ENCODE measurements at places on chromosomes 1 and 21. TPM values are rescaled to one million over a fixed set of nuclear protein-coding genes. Genes with fewer than 3 reads are reported as not detected.
A peak's percentile ranks its signal among the peaks of the same experiment; 100 is the strongest.

GRCh38 chr1:220487297-220487820 is 40.6 kb upstream of the MARK1 start:
- peak; percentile 20 for DNase-seq

DNA sequence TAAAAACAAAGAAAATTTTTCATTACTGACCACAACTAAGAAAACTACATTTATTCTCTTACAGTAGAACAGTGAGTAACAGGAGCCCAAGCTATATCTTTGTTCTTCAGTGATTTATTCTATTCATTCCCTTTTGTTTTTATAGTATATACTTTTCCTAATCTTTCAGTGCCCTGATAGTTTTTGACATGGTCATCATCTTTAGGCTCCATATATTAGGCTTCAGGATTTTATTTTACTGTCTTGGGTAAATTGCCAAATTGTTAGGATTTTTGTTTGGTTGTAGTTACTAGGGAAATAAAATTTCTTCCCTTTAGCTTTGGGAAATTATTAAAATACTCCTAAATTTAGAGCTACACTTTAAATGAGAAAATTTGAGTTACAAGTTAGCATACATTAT is 10.3 kb downstream of the FBXO28 start:
- no peak for DNase-seq

GRCh38 chr1:33867684-33868083 is 3.8 kb downstream of the HMGB4 start:
- no peak for DNase-seq

DNA sequence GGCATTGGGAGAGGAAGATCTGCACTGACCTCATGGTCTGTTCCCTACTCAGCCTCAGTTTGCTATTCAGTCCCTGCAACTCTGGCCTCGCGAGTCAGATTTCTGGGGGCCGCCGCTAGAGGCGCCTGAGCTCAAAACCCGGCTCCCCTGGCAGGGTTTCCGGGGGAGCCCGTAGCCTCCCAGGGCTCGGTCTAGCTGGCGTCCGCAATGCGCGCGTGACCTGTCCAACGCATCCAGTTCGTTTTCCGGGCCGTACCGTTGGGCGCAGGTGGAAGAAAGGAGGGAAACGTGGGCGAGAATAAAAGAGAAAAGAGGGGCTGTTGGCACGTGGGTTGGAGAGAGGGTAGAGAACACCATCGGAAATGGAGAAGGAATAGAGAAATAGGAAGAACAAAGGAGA is at the start of gene ADAM30:
Gene ADAM30, minus strand, starts transcription at position 213 of the 400 bp plus-strand sequence. Its CDS starts 179 bp downstream, at position 34.
- no peak for DNase-seq

DNA sequence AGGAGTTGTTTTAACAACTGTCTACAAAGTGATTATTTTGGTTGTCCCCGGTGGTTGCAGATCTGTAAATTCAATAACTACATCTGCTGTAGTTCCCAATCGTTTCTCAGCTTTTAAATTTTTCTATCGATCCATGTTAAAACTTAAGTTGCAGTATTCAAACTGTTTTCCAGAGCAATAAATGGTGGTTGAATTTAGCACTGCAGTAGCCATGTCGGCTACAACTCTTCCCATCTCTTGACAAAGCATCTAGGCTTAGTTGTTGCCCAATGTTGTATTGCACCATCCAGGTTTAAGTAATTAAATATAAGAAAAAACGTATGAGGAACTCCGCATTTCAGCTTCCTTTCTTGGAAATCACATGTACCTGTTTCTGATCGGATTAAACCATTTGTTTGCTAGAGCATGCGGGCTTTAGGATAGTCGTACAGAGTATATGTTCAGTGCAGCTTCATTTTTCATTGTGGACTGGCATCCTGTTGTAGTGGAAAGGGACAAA is 996 bp downstream of the CNIH4 start:
- DNase-seq, result peak; percentile 56

GRCh38 chr1:163771637-163772036 is 449.9 kb downstream of the NUF2 start:
- no peak for DNase-seq

DNA sequence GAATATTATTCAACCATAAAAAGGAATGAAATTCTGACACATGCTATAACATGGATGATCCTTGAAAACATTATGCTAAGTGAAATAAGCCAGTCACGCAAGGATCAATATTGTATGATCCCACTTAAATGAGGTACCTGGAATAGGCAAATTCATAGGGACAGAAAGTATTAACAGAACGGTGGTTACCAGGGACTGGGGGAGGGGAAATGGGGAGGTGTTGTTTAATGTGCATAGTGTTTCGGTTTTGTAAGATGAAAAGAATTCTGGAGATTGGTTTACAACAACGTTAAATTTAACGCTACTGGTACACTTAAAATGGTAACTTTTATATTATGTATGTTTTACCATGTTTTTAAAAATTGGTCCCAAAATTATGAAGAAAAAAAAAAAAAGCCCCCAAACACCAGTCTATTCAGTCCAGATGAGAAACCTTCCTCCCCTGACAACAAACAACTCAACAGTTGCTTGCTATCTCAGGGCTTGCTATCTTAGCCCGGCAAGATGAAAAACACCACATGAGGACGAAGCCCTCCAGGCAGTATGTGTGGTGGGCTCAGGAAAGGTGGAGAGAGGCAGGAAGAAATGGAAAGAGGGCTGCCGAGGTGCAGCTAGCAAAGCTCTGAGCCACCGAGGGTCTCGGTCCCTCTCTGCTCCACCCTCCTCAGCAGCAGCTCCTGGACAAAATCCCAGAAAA is 8.5 kb downstream of the NUAK2 start:
- DNase-seq, result no peak

GRCh38 chr21:28325618-28326017 is 667.1 kb downstream of the LTN1 start:
- no peak for DNase-seq

GRCh38 chr1:69305621-69306020 is 262.1 kb upstream of the LRRC7 start:
- DNase-seq, result no peak

DNA sequence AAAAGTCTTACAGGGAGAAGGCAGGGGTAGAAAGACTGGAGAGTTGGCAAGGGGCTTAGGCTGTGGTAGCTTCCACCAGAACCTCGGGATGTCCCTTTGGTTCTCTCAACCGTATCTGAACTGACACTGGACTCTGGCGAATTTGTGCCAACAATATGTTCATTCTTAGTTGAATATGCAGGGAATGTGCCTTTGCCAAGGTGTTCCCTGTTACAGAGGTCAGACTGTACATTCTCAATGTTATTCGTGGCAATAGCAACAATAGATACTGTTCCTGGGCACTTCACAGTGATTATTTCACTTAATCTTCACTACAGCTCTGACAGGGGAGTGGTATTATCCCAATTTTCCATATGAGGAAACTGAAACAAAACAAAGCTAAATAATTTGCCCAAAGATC is 51.5 kb upstream of the RAB3GAP2 start:
- DNase-seq, result no peak

GRCh38 chr1:72288886-72289285 is 6.5 kb upstream of the NEGR1 start:
- DNase-seq, result no peak

GRCh38 chr21:32779983-32780382 is 8.4 kb upstream of the PAXBP1 start:
- no peak for DNase-seq

- DNase-seq, result no peak
These were observed 3.1 kb upstream of the PLA2G2E start for GRCh38 chr1:19926296-19927129.

DNA sequence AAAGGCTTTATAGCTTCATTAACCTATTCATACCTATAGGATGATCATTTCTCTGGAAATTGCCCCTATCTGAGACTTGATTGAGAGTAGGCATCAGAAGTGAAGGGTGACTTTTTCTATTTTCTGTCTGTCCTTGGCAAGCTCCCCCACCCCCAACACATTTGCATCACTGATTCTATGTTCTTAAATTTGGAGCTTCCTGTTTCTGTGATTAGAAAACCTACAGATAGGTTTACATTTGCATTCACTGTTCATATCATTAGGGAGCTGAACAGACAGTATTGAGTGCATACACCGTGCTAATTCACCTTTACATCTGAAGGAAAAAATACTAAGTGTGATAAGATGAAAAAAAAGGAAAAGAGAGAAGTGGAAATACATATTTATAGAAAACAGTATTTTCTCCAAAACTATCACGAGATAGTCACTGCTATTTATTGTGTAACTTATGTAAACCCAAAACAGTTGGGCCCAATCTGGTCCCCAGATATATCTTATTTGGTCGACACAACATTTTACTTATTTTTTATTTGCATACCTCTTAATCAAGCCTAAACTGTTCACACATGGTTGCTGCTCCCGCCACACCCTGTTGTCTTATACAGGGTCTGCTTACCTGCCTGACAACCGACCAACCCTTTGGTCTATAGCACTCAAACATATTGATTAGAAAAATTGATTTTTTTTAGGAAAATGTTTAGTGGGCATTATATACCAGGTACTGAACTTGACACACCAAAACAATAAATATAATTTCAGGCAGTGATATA is 218.8 kb downstream of the NTNG1 start:
- no peak for DNase-seq

GRCh38 chr1:15346346-15347030 is 63.2 kb upstream of the EFHD2 start:
- DNase-seq, result no peak

- DNase-seq, result no peak
These were observed 39.1 kb upstream of the SLC19A1 start for GRCh38 chr21:45581322-45581712.

GRCh38 chr1:41851589-41851988 is 67.1 kb downstream of the HIVEP3 start:
- DNase-seq, result peak; percentile 86

The ITLN1 gene
- polyA plus RNA-seq, result not detected

The SLC30A2 gene
- not detected for polyA plus RNA-seq

The HMCN1 gene
- 4.6 TPM for polyA plus RNA-seq

The PDC gene
- polyA plus RNA-seq, result not detected

The OR6K3 gene
- not detected for polyA plus RNA-seq

The TSPAN1 gene
- 0.89 TPM for polyA plus RNA-seq

The LMOD1 gene
- 48.6 TPM for polyA plus RNA-seq

The SYNC gene
- 41.3 TPM for polyA plus RNA-seq

The GRHL3 gene
- not detected for polyA plus RNA-seq

The KRTAP12-2 gene
- not detected for polyA plus RNA-seq

The GSTM2 gene
- 85.5 TPM for polyA plus RNA-seq

The RHD gene
- not detected for polyA plus RNA-seq
